ENCODE measurements at places on chromosomes 2 and 18.
A peak's percentile ranks its signal among the peaks of the same experiment; 100 is the strongest.

- no peak for DNase-seq
Measured at GRCh38 chr2:217113491-217113890, 253.6 kb upstream of the TNP1 start.

GRCh38 chr2:70086278-70086837 lies 919 bp upstream of the PCBP1 start:
- peak; percentile 74 for DNase-seq

DNA sequence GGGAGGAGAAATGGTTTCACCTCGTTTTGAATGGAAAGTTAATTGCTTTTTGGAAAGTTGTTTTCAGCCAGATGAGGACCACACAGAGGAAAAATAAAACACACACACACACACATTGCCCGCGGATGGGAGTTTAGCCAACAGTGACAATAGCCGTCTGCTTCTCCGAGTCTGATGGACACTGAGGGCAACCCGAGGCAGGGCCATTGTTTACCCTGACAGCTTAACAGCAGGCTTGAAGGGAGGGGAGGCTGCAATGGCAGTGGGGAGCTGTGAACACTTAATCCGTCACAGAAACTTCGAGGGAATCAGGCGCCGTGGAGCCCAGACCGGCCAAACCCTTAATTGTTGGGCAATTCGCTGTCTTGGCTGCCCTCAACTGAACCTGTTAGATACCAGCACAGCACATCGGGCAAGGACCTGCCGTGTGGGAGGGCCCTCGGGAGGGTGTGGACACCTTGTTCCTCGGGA lies 145.9 kb downstream of the ACKR3 start:
- no peak for DNase-seq

- DNase-seq, result no peak
Measured at GRCh38 chr2:12950957-12951656, 234.4 kb downstream of the TRIB2 start.

GRCh38 chr2:214676421-214677089 lies 132.9 kb downstream of the BARD1 start:
- no peak for DNase-seq

GRCh38 chr2:125272651-125273050 lies 1247.6 kb downstream of the CNTNAP5 start:
- no peak for DNase-seq

DNA sequence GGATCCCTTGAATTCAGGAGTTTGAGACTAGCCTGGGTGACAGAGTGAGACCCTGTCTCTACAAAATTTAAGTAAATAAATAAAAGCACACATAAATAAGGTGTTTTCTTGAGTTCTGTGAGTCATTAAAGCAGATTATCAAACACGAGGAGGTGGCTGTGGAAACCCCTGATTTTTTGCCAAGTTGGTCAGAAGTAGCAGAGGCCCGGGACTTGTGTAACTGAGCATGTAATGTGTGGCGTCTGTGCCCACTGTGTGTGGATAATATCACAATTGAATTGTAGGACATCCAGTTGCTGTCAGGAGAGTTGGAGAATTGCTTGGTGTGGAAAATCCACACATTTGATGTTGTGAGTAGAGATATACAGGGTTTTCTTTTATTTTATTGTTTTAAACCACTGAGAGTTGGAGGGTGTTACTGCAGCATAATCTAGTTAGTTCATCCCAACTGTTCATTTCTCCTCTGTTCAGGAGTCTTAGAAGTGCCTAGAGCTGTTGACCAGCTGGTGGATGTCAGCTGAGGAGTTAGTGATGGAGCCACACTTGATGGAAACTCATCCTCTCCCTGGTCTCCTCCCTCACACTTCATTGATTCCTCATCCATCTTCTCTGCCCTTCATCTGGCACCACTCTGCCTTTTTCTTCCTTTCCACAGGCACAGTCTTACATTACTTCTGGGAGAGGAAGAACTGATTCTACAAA lies 45.9 kb upstream of the RHOB start:
- DNase-seq, result no peak

Data from CD4-positive, alpha-beta T cell treated with Interleukin-6 for 4 hours (primary cell).